ENCODE measurements at places on chromosomes 11 and 22. TPM values are rescaled to one million over a fixed set of nuclear protein-coding genes. Genes with fewer than 3 reads are reported as not detected.

The TPST2 gene
- 60.7 TPM for total RNA-seq

The SRRD gene
- total RNA-seq = 13.6 TPM

The OOSP1 gene
- total RNA-seq = not detected

The P2RX6 gene
- total RNA-seq = 20.8 TPM

The FAM181B gene
- total RNA-seq = 0.20 TPM

The GAL gene
- total RNA-seq = 0.13 TPM

The GVQW3 gene
- 1.4 TPM for total RNA-seq

The CSF2RB gene
- 0.52 TPM for total RNA-seq

The MAJIN gene
- total RNA-seq = not detected

The CALCA gene
- total RNA-seq = not detected

The LARGE1 gene
- 23.9 TPM for total RNA-seq

The CSNK2A3 gene
- total RNA-seq = 1.7 TPM

The C11orf91 gene
- 0.17 TPM for total RNA-seq

The PIH1D2 gene
- total RNA-seq = 0.66 TPM

The RCOR2 gene
- 5.8 TPM for total RNA-seq

The SCT gene
- not detected for total RNA-seq

The RSF1 gene
- 28.9 TPM for total RNA-seq

The MMP3 gene
- total RNA-seq = not detected

The OR51E2 gene
- total RNA-seq = not detected

The CTTN gene
- total RNA-seq = 320 TPM

The RIMBP3B gene
- 0.23 TPM for total RNA-seq

The THAP12 gene
- total RNA-seq = 27.5 TPM

The GRM5 gene
- total RNA-seq = 0.10 TPM
